ENCODE measurements at places on chromosomes 12 and 14. TPM values are rescaled to one million over a fixed set of nuclear protein-coding genes. Genes with fewer than 3 reads are reported as not detected.

SDS gene
- 0.52 TPM for total RNA-seq

EGLN3 gene
- 2.3 TPM for total RNA-seq

CPM gene
- 13.2 TPM for total RNA-seq

KRT80 gene
- not detected for total RNA-seq

ANKRD9 gene
- total RNA-seq: 12.4 TPM

CCDC177 gene
- total RNA-seq: not detected

ARHGDIB gene
- total RNA-seq: 1,170 TPM

C1QL4 gene
- total RNA-seq: 0.10 TPM

SERPINA9 gene
- not detected for total RNA-seq

RPGRIP1 gene
- 0.42 TPM for total RNA-seq

MAP1LC3B2 gene
- total RNA-seq: 1.9 TPM

C12orf50 gene
- total RNA-seq: under 0.01 TPM

FZD10 gene
- not detected for total RNA-seq

Data from mononuclear cell (primary cell).